Smooth muscle cell of the umbilical artery (primary cell): ENCODE measurements at places on chromosomes 1 and 21. TPM values are rescaled to one million over a fixed set of nuclear protein-coding genes. Genes with fewer than 3 reads are reported as not detected.

CD5L gene
- total RNA-seq, result not detected in 2 replicates

CYYR1 gene
- 0.28 and 0.30 TPM in 2 replicates for total RNA-seq

NR5A2 gene
- under 0.01 TPM in 1 of 2 replicates, not detected in the other for total RNA-seq

KAZN gene
- 4.8 and 8.3 TPM in 2 replicates for total RNA-seq
